ENCODE measurements at places on chromosomes 16 and 17. TPM values are rescaled to one million over a fixed set of nuclear protein-coding genes. Genes with fewer than 3 reads are reported as not detected.

The SPATA22 gene
- total RNA-seq, result 1.3 TPM

The GUCY2D gene
- not detected for total RNA-seq

The GAN gene
- 29.7 TPM for total RNA-seq

The AANAT gene
- total RNA-seq, result not detected

The PYY gene
- not detected for total RNA-seq

The CDH16 gene
- not detected for total RNA-seq
